ENCODE measurements at places on chromosomes 6 and 20.

DNA sequence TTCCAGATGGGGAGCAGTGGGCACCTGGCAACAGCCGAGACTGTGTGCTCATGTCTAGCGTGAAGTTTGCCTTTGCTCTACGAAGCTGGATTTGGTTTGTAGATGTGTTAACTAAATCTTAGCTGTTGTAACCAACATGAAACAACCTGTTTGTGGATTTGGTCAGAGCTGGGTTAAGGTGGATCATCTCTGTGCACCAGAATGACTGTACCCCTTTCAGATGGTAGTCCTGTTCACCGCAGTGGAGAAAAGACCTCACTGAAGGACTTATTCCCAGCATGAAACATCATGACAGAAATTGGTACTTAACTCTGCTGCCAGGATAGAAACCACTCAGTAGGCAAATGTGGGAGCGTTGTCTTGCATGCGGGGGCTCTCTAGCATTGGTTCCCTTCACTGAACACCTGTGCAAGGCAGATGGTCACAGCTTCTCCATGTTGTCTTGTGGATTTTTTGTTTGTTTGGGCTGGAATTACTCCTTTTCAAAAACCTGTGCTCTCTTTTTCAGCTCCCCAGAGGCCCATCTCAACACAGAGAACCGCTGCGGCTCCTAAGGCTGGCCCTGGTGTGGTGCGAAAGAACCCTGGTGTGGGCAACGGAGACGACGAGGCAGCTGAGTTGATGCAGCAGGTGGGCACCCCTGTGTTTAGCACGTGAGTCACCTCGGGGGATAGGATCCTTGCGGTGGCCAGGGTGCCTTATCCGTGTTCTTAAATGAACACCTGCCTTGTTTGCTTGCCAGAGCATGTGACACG, 19.3 kb upstream of the EFCAB8 start:
- DNase-seq: no peak

DNA sequence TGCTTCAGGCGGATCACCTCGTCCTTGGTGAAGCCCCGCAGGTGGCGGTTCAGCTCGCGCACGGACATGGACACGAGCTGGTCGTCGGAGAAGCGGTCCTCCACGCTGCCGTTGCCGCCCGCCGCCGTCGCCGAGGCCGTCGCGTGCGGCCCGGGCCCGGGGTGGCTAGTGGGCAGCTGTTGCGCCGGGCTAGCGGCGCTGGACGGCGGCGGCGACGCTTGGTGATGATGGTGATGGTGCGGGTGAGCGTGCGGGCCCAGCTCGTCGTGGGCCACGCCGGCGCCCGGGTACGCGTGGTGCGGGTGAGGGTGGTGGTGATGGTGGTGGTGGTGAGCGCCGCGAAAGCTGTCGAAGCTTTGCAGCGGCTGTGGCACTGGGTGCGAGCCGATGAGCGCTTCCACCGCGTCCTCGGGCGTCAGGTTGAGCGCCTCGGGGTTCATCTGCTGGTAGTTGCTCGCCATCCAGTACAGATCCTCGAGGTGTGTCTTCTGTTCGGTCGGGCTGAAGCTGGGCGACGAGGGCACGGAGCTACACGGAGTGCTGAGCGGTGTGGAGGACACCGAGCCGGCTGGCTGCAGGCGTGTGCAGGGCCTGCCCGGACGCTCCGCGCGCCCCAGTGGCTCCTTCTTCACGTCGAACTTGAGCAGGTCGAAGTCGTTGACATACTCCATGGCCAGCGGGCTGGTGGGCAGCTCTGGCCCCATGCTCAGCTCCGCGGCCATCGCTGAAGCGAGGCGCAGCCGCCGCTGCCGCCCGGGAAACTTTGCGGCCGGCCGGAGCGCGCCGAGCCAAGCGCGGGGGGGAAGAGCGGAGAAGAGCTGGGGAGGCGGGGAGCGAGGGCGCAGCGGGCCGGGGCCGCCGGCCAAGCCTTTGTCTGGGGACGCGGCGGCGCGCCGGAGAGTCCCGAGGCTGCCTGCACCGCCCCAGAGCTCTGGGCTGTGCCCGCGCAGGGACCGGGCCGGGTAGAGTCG, 622 bp downstream of the MAFB start:
- no peak for DNase-seq

GRCh38 chr6:44489910-44490604, 102.6 kb downstream of the CDC5L start:
- DNase-seq: no peak

GRCh38 chr6:150156460-150156859, 13.6 kb downstream of the PPP1R14C start:
- DNase-seq: no peak
